NCI-H1436 treated with DMSO at 0.1 percent for 48 hours (cell line): ENCODE measurements at places on chromosomes 1 and 21.

- DNase-seq = no peak
Observed at GRCh38 chr1:181079382-181079781, 9.1 kb upstream of the IER5 start.

DNA sequence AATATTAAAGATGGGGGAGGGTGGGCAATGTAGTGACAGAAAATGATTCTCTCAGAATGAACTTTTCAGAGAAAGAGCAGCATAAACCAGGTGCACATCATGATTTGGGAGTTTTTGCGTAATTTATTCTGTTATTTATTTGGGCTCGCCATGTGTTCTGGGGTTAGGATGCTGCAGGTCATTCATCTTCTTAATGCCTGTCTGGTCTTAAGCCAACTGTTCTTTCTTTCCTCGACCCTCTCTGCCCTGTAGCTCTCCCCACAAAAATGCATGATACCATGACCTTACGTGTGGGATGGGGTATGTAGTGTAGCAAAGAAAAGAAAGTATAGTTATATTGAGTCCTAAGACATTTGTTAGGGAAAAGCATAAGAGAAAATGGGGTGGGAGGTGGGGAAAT is 12.3 kb upstream of the TARS2 start:
- DNase-seq = no peak

GRCh38 chr1:180094705-180095295 is 59.9 kb upstream of the QSOX1 start:
- DNase-seq = no peak

- DNase-seq = no peak
Observed at GRCh38 chr1:69551476-69552324, 16.0 kb upstream of the LRRC7 start.

DNA sequence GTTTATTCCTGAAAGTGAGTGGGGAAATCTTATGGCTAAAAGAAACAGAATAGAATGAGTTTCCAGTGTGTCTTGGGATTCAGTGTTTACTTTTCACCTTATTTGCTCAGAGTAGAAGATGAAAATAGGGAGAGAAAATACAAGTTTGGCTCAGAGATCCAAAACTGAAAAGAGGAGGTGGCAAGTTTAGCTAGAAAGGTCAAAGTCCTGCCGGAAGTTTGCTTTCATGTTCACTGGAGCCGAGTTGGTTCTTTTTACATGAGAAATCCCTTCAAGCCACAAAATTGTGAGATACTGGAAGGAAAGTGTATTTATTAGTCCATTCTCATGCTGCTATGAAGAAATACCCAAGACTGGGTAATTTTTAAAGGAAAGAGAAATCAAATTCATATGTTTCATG is 604.6 kb downstream of the MRPL39 start:
- no peak for DNase-seq

GRCh38 chr21:46127239-46128105 is 27.9 kb downstream of the FTCD start:
- DNase-seq = no peak

- no peak for DNase-seq
Observed at GRCh38 chr1:151513626-151514121, 2.5 kb downstream of the CGN start.
